HepG2 (cell line): ENCODE measurements at places on chromosomes 7 and 10. TPM values are rescaled to one million over a fixed set of nuclear protein-coding genes. Genes with fewer than 3 reads are reported as not detected.

Gene KCND2
- total RNA-seq: not detected in 2 replicates

DNA sequence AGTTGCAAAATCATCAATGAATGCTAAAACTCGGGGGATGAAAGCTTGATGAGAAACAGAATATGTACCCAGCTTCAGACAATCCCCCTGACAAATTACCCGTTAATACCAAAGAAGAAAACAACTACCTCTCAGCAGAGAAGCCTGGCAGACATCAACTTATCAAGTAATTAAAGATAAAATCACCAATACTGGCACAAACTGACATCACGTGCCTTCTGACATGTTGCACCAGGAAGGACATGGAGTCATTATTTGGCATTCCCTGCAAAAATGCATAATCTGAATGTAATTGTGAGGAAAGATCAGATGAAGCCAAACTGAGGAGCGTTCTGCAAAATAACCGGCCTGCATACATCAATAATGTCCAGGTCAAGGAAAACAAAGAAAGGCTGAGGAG is 7.7 kb downstream of the SLIT1 start:
- DNase-seq: no peak

GRCh38 chr10:112917681-112918080 is 32.4 kb upstream of the TCF7L2 start:
- no peak for DNase-seq

GRCh38 chr7:21454906-21455305 is 27.0 kb downstream of the SP4 start:
- DNase-seq: no peak

- no peak for DNase-seq
These were observed 141.9 kb downstream of the RPS24 start for GRCh38 chr10:78175444-78176015.

GRCh38 chr10:98382691-98383101 is 32.3 kb downstream of the PYROXD2 start:
- DNase-seq: no peak

GRCh38 chr7:50140688-50141087 is 47.6 kb upstream of the ZPBP start:
- no peak for DNase-seq

- no peak for DNase-seq
These were observed 2.9 kb upstream of the SPAG6 start for GRCh38 chr10:22342421-22342820.

DNA sequence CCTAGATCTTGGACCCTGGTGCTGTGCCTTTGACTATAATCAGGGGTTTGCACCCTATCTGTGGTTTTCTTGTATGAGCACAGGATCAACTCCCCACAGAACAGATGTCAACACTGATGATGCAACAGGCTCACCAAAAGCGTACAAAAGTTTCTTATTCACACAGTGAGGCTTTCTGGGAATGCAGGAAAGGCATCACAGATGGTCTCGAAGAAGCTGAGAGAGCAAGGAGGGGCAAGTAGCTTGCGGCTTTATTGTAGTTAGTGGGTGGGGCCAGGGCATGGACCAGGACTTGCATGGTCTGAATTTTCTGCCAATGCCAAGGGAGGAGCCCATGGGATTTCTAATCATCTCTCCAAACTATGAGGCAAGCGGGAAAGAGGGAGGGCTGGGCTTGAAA is 46.2 kb downstream of the SEC61G start:
- no peak for DNase-seq

Gene MYL7
- 1.7 and 1.8 TPM in 2 replicates for total RNA-seq

DNA sequence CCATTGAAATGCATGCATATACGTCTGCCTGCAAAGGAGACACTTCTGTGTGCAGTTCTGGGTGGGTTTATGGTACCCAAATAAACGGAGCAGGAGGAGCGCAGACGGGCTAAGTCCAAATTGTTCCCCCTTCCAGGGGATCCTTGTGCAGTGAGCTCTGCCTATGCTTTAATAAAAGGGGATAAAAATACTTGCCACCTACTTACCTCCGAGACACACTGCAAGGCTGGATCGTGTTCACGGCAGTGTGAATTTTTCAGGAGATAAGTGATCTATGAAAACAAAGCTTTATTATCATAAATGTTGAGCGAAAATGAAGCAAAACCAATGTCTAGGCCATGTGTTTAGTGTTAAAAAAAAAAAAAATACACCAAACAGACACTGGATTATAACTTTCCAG is 308.8 kb upstream of the AOAH start:
- DNase-seq: no peak
